Activated naive CD4-positive, alpha-beta T cell treated with anti-CD3 and anti-CD28 coated beads, Interleukin-2, amount 10 ng/mL, durations not matched to agents 7 days and 5 days (primary cell): ENCODE measurements at places on chromosomes 12 and 14.

GRCh38 chr12:102095677-102096263 is 24.1 kb downstream of the NUP37 start:
- no peak for DNase-seq

- DNase-seq = no peak
Observed at GRCh38 chr14:106528717-106529116, 1002.3 kb downstream of the TMEM121 start.

- DNase-seq = no peak
Observed at GRCh38 chr12:98144953-98145352, 370.4 kb upstream of the TMPO start.

GRCh38 chr14:54622192-54622958 is 55.4 kb downstream of the SAMD4A start:
- DNase-seq = no peak

DNA sequence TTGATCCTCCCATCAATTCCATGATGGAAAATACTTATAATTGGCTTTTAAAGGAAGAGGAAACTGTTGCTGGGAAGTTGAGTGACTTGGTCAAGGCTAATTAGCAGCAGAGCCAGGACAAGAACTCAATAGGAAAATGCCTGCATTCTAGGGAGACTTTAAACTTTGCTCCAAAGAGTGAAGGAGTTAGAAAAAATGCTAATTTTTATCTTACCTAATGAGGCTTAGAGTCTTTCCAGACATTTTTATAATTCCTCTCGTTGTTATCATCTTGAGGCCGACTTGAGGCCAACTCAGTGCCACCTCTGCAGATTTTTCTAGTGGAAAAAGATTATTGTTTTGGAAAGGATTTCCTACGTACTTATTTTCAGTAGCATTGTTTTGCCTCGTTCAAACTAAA is 344.6 kb downstream of the ETNK1 start:
- DNase-seq = no peak

DNA sequence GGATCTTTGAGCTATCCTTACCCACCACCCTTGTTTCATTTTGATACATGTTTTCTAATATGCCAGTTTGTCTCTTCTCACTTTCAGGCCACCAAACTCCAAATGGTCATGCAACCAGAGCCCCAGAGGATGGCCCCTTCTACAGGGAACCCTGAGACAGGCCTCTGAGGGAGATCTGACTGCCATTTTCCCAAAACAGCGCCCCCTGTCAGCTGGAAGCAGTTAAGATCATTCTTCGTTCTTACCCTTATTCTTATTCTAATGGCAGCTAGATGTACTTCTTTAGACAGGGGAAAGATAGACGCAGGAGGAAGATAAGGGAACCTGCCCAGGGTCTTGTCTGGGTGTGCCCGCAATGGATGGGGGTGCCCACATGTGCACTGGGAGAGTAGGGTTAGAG is 38.4 kb downstream of the C12orf56 start:
- DNase-seq = no peak

- no peak for DNase-seq
Observed at GRCh38 chr14:83269583-83269982, 1735.9 kb upstream of the SEL1L start.

DNA sequence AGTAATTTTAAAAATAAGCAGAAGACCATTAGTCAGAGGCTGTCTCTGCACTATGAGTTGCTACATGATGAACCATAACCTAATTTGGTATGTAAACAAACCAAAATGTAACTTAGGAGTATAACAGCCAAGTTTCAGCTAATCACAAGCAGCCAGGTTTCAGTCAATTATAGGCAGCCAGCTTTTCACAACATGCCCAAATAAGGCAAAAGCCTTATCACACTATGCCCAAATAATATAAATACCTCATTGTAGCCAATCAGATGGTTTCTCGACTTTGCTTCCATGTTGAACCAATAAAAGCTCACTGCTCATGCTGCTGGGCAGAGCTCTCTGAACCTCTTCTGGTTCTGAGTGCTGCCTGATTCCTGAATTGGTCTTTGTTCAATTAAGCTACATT is 38.6 kb downstream of the GARIN6 start:
- DNase-seq = no peak

GRCh38 chr12:10453156-10453555 is at the start of gene KLRC1:
Gene KLRC1, minus strand, starts transcription at chr12:10453377. Its CDS starts 2,221 bp downstream, at chr12:10451156.
- no peak for DNase-seq

- no peak for DNase-seq
Observed at GRCh38 chr12:356276-356988, 32.7 kb downstream of the KDM5A start.

- no peak for DNase-seq
Observed at GRCh38 chr12:5881666-5882065, 63.4 kb downstream of the ANO2 start.

DNA sequence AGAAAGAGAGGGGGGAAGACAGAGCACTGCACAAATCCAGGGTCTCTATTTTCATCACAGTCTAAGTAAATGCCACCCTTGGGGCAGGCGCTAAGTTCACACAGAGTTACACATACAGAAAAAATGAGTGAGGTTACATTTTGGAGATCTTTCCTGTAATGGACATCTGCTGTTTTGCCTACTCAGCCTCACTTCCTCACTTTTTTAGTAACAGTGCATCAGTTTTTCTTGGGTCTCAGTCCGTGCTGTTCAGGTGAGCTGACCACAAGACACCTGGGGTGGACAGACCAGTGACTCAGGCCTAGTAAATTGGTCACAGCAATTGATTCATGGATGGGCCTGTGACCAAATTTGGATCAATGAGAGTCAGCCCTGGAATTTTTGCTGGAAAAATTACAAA is 33.6 kb upstream of the SLC5A8 start:
- DNase-seq = no peak

DNA sequence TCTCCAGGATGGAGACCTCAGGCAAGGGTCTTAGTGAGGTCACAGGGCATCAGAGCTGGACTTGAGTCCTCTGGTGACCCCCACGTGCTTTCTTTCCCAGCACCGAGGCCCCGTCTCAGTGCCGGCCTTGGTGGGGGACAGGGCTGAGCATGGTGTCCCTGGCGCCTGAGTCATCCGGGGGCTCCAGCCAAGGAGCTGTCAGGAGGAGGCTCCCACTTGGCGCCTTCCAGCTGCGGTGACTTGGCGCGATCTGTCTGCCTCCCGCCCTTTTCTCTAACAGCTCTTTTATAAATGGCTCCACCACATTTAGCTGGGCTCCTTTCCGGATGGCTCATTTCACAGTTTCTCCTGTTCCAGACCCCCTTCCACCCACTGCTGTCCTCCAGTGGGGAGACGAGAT is 60.4 kb downstream of the PRMT8 start:
- DNase-seq = no peak
